ENCODE measurements at places on chromosomes 12 and 14.

- DNase-seq, result no peak
Observed at GRCh38 chr14:52840877-52841276, 49.5 kb upstream of the GNPNAT1 start.

- no peak for DNase-seq
Observed at GRCh38 chr12:116346741-116347140, 69.2 kb upstream of the MED13L start.

DNA sequence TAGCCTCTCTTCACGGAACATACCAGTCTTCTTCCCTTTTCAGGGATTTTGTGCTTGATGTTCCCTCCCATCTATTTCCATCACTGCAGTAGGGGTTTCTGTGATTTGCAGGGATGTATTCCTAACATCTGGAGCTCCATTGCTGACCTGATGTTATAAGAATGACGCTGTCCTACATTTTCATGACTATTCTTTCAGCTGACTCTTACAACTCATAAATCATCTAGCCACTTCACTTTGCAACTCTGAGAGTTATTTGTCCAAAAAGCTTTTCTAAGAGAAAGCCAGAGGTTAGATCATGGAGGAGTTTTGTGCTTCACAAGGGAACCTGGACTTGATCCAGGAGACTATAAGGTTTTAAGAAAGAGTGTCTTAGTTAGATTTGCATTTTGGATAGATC is 116.6 kb upstream of the FAR2 start:
- no peak for DNase-seq

DNA sequence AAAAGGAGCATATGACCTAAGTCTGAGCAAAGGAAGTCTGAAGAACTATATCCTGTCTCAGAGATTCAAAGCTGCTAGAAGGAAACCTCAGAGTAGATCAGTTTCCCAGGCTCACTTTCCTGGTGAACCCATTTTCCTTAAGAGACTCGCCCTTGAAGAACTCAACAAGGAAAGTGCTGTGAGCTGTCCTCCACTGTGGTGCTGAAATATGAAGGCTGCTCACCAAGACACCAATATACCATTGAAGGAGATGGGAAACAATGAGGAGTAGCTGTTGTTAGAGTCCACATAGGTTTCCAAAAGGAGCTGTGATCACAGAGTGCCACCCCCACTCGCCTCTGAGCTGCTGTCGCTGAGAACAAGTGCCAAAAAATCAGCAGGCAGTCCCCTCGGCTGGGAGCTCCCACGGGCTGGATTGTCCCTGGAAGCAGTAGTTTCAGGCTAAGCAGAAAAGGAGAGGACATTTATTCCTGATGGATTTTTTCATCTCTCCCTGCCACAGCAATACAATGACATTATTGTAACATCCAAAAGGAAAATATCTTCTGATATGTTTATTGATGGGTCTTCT is 282.1 kb downstream of the RPS29 start:
- no peak for DNase-seq

- DNase-seq, result no peak
Observed at GRCh38 chr12:388541-389141, 479 bp downstream of the KDM5A start.

DNA sequence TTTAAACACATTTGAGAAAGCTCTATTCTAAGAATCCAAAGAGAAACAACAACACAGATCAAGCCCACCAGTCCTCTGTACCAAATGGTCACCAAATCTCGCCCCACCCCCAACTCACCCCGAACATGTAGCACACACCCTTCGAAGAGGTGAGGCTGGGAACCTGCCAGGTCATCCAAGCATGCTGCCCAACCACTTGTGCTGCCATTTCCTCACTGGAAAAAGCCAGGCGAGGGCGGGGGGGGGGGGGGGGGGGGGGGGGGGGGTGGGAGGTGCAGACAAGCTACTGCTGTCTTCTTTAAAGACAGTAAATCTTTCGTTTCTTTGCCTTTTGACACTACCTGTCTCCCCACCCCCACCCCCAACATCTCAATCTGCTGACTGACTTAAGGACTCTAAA is 59.9 kb downstream of the SETD3 start:
- no peak for DNase-seq

DNA sequence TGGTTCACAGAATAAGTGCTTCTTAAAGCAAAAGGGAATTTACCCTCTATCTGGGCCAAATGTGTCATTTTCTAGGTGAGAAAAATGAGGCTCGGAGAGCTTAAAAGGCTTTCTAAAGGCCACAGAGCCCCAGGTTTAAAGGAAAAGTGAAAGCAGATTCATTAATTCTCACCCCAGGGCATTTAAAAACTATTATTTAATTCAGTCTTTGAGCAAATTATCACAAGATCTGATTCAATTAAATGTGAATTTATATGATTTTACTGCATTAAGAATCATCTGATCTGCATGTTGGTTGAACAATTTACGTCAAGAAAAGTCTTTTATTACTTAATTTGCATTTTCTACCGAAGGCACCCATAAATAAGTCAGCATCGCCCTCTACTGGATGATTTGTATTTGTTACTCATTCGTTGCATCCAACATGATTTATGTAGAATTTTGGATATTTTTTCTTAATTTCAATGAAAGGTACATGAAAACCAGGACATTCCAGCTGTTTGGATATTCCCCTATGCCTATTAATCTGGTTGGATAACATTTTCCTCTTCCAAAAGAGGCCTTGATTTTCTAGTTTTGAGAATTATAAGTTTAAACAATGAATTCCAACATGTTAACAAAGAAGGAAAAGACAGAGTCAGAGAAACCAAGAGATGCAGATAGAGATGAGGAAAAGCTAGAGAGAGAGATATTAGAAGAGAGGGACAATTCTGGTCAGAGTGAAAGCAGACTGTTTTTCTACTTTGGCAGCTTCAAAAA is 19.1 kb upstream of the DHRS7 start:
- no peak for DNase-seq

Measured in omental fat pad (tissue), 4 donors.